ENCODE measurements at places on chromosomes 1 and 21. TPM values are rescaled to one million over a fixed set of nuclear protein-coding genes. Genes with fewer than 3 reads are reported as not detected.

The MAST2 gene
- total RNA-seq, result 20.7 TPM

The TNFAIP8L2 gene
- total RNA-seq, result not detected

The TBX15 gene
- not detected for total RNA-seq

The TIMM17A gene
- 38.5 TPM for total RNA-seq

The VN1R5 gene
- not detected for total RNA-seq

The STPG1 gene
- total RNA-seq, result 8.2 TPM

The MROH9 gene
- not detected for total RNA-seq

All from GM23338 (cell line).